ENCODE measurements at places on chromosomes 4 and X.
A peak's percentile ranks its signal among the peaks of the same experiment; 100 is the strongest.

GRCh38 chr4:47533689-47534347 lies 48.7 kb downstream of the ATP10D start:
- H3K27me3 ChIP-seq = no peaks in the 10 kb centered on the region
- H3K4me1 ChIP-seq = peaks cover 4% of the 10 kb centered on the region
- DNase-seq = no peak

DNA sequence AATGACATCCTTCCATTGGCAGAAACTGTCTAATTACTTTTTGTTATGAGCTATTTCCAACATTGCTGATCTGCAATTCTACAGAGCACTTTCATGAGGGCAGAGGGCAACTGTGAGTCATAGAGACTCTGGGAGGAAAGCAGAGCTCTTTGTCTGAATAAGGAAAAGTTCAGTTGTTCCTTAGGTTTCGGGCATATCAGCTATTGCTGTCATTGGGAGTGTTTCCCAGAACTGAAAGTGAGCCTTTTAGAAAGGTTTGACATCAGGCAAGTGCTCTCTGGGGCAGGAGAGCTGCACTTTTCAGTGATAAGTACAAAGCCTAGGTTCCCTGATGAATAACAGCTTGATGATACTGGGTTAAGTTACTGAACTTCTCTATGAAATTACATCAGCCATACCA lies 119.2 kb upstream of the EDNRA start:
- H3K27me3 ChIP-seq = no peaks in the 10 kb centered on the region
- H3K4me3 ChIP-seq = no peak overlapping the region
- no peaks in the 10 kb centered on the region for H3K36me3 ChIP-seq
- peaks cover 47% of the 10 kb centered on the region for H3K4me1 ChIP-seq

GRCh38 chrX:136258951-136259350 lies 7.8 kb upstream of the MAP7D3 start:
- no peak overlapping the region for H3K4me3 ChIP-seq
- peak overlapping the region; percentile 81 for H3K27ac ChIP-seq
- peaks cover 6% of the 10 kb centered on the region for H3K4me1 ChIP-seq
- no peaks in the 10 kb centered on the region for H3K36me3 ChIP-seq

- H3K4me1 ChIP-seq = no peaks in the 10 kb centered on the region
- DNase-seq = no peak
- H3K4me3 ChIP-seq = no peak overlapping the region
- no peaks in the 10 kb centered on the region for H3K36me3 ChIP-seq
- H3K27ac ChIP-seq = no peak overlapping the region
- H3K27me3 ChIP-seq = no peaks in the 10 kb centered on the region
Measured at GRCh38 chrX:13691841-13692371, 3.0 kb downstream of the RAB9A start.

- DNase-seq = no peak
- no peaks in the 10 kb centered on the region for H3K36me3 ChIP-seq
- no peaks in the 10 kb centered on the region for H3K4me1 ChIP-seq
- H3K4me3 ChIP-seq = no peak overlapping the region
Measured at GRCh38 chrX:16593801-16594200, 56.2 kb upstream of the S100G start.

DNA sequence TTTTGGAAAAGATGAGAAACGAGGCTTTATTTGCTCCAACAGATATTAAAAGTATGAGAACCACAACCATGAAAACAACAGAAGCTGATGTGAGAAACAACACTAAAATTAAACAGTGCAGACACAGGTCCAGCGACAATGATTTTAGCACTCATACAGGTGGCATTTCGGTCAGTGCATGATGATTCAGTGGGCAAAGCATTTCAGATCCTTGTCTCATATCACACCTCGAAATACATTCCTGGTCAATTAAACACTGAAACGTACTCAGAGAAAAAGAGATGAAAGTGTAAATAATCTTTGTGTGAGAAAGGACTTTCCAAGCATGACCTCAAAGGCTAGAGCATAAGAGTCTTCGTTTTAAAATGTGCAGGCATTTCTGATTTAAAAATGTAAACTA lies 85.2 kb downstream of the ACOX3 start:
- H3K36me3 ChIP-seq = peaks cover 7% of the 10 kb centered on the region
- no peak for DNase-seq
- H3K4me1 ChIP-seq = peaks cover 12% of the 10 kb centered on the region
- no peaks in the 10 kb centered on the region for H3K27me3 ChIP-seq
- no peak overlapping the region for H3K4me3 ChIP-seq

GRCh38 chr4:127622621-127622920 lies 10.2 kb upstream of the INTU start:
- H3K4me3 ChIP-seq = peak overlapping the region; percentile 71
- no peaks in the 10 kb centered on the region for H3K36me3 ChIP-seq
- H3K27ac ChIP-seq = peak overlapping the region; percentile 78
- no peak for DNase-seq

DNA sequence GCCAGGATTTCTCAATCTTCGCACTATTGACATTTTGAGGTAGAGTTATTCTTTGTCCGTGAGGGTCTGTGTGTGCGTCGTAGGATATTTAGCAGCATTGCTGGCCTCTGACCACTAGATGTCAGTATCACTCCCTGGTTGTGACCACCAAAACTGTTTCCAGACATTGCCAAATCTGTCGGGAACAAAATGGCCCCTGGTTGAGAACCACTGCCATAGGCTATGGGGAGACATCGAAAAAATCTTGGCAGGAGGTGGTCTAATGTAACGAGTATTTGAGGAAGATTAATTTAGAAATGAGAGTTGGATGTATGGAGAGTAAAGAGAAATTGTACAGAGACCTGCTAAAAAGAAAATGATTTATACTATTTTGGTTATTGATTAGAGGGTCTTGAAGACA lies 108.4 kb downstream of the DOCK11 start:
- no peaks in the 10 kb centered on the region for H3K27me3 ChIP-seq
- no peak overlapping the region for H3K27ac ChIP-seq
- H3K4me1 ChIP-seq = peaks cover 20% of the 10 kb centered on the region
- H3K36me3 ChIP-seq = peaks cover 7% of the 10 kb centered on the region

GRCh38 chr4:53858744-53859143 lies 205.7 kb downstream of the CHIC2 start:
- H3K4me1 ChIP-seq = peaks cover 5% of the 10 kb centered on the region
- H3K4me3 ChIP-seq = no peak overlapping the region
- no peak overlapping the region for H3K27ac ChIP-seq

DNA sequence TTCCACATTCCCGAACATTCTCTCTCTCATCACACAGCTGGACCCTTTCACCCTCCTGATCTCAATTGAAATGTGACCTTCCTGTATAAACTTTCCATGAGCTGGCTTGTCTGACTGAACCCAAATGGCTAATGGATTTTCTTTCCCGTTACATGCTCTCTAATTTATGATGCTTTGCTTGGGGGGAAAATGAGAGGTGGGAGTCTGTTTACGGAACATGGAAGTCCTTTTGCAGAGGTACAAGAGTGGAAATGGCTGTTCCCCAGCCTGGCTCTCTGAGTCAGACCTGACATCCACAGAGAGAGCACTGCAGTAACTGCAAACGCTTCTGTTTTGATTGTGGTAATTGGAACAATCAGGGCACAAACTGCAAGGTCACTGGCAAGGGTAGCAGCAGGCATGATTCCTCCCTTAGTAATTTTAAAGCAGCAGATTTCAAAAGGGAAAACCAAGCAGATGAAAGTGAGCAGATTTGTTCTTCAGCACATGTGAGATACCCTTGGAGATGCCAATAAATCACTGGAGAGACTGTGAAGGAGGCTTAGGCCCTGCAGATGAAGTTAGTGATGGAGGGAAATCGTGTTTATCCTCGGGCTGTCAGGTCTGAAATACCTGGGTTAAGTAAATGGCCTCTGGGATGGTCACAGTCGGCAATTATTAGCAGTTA lies 83.9 kb downstream of the SNCA start:
- H3K27me3 ChIP-seq = no peaks in the 10 kb centered on the region
- H3K36me3 ChIP-seq = no peaks in the 10 kb centered on the region
- no peak overlapping the region for H3K4me3 ChIP-seq
- H3K27ac ChIP-seq = no peak overlapping the region
- H3K4me1 ChIP-seq = peaks cover 12% of the 10 kb centered on the region

DNA sequence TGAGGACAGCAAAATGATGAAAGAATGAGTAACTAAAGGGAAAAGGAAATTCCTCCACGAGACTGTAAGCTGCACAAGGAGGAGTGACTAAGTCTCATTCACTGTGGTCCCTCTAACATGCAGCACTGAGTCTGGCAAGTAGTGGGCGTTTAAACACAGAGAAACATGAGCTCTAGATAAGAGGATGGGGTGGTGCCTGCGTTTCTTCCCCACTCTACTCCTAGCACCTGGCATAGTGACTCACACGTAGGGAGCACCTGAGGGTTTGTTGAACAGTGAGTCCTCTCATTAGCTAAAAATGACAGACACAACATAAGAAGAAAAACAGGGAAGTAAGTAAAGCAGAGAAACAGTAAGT lies 105.8 kb upstream of the CBR4 start:
- peaks cover 12% of the 10 kb centered on the region for H3K4me1 ChIP-seq
- no peaks in the 10 kb centered on the region for H3K27me3 ChIP-seq
- H3K27ac ChIP-seq = no peak overlapping the region
- H3K36me3 ChIP-seq = peaks cover 49% of the 10 kb centered on the region
- DNase-seq = no peak

GRCh38 chr4:87716371-87717265 lies 66.5 kb downstream of the DMP1 start:
- no peak for DNase-seq
- no peak overlapping the region for H3K4me3 ChIP-seq
- H3K27ac ChIP-seq = no peak overlapping the region
- H3K36me3 ChIP-seq = no peaks in the 10 kb centered on the region
- peaks cover 10% of the 10 kb centered on the region for H3K4me1 ChIP-seq
- H3K27me3 ChIP-seq = no peaks in the 10 kb centered on the region

GRCh38 chrX:19017271-19017670 lies 33.4 kb upstream of the PHKA2 start:
- no peaks in the 10 kb centered on the region for H3K27me3 ChIP-seq
- no peak overlapping the region for H3K4me3 ChIP-seq
- no peak overlapping the region for H3K27ac ChIP-seq

- no peaks in the 10 kb centered on the region for H3K27me3 ChIP-seq
- H3K27ac ChIP-seq = no peak overlapping the region
- no peak overlapping the region for H3K4me3 ChIP-seq
- H3K4me1 ChIP-seq = no peaks in the 10 kb centered on the region
Measured at GRCh38 chr4:53557669-53558064, 33.6 kb downstream of the LNX1 start.

DNA sequence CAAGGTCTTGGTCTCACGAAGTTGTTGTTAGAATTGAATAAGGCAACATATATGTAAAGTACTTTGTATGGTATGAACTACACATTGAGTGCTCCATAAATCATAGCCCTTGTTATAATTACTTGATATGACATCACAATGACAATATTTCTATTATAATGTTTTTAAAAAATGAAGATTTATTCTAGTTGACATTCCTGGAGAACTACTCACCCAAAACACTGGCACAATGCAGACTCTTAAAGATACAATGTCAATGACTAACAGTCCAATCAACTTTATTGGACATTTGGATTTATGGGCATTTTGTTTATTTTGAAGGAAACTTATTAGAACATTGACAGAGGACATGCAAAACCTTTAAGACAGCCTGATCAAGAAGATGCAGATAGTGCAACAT lies 55.3 kb downstream of the ASB9 start:
- H3K4me3 ChIP-seq = no peak overlapping the region
- H3K36me3 ChIP-seq = no peaks in the 10 kb centered on the region
- H3K27me3 ChIP-seq = no peaks in the 10 kb centered on the region
- H3K27ac ChIP-seq = no peak overlapping the region

GRCh38 chr4:168600796-168601583 lies 104.1 kb downstream of the PALLD start:
- H3K27ac ChIP-seq = no peak overlapping the region
- H3K4me3 ChIP-seq = no peak overlapping the region
- no peaks in the 10 kb centered on the region for H3K27me3 ChIP-seq
- DNase-seq = no peak
- no peaks in the 10 kb centered on the region for H3K36me3 ChIP-seq

DNA sequence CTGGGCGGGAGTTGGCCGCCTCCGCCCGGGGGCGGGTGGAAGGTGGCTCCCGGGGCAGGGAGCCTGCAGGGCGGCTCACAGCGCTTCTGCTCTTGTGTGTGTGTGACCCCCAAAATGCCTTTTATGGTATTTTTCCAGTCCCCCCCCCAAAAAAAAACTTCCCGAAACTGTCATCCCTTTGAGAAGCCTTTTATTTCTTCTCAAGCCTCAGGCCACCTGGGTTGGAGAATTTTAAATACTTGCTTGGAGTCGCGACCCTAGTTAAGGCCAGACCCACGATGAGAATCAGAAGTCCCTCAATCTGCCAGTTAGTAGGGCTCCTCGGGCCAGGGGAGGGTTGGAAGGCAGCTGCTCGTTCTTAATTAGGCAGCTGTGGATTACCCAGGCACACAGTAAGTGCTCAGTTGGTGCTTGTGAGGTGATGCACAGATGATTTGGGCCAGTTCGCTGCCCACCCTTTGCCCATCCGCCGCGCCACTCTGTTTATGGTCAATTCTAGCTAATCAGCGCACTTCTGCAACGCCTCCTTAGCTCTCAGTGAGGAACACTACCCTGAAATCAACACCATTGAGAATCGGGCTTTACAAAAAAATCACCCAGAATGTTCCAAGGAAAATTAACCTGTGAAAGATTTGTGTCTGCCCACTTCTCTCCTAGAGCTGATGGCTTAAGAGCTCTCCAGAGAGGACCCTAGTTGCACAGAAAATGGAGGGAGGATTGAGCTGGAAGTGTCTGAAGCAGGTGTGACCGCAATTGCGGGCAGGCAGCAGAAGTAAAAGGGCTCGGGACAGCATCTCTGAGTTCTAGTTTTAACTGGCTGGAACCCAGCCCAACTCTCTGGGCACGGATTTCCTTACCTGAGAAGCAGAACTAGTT lies 648 bp upstream of the SCD5 start:
- H3K27me3 ChIP-seq = no peaks in the 10 kb centered on the region
- DNase-seq = no peak
- peaks cover 19% of the 10 kb centered on the region for H3K4me1 ChIP-seq
- peak overlapping the region; percentile 50 for H3K27ac ChIP-seq
- no peaks in the 10 kb centered on the region for H3K36me3 ChIP-seq

- H3K4me3 ChIP-seq = no peak overlapping the region
- no peaks in the 10 kb centered on the region for H3K36me3 ChIP-seq
- H3K27ac ChIP-seq = no peak overlapping the region
- H3K4me1 ChIP-seq = no peaks in the 10 kb centered on the region
- no peak for DNase-seq
Measured at GRCh38 chr4:153122855-153123254, 81.4 kb upstream of the TRIM2 start.

- peaks cover 40% of the 10 kb centered on the region for H3K36me3 ChIP-seq
- no peak for DNase-seq
- no peak overlapping the region for H3K4me3 ChIP-seq
Measured at GRCh38 chr4:42083816-42084215, 68.6 kb downstream of the BEND4 start.

GRCh38 chr4:58163156-58163555 lies 1053.0 kb upstream of the IGFBP7 start:
- DNase-seq = peak; percentile 47
- H3K36me3 ChIP-seq = no peaks in the 10 kb centered on the region
- no peak overlapping the region for H3K4me3 ChIP-seq
- H3K27ac ChIP-seq = peak overlapping the region; percentile 8

- H3K4me1 ChIP-seq = no peaks in the 10 kb centered on the region
- no peaks in the 10 kb centered on the region for H3K36me3 ChIP-seq
- H3K4me3 ChIP-seq = no peak overlapping the region
Measured at GRCh38 chr4:6154875-6155274, 45.5 kb downstream of the JAKMIP1 start.

GRCh38 chr4:181938631-181939030 lies 304.6 kb upstream of the TENM3 start:
- no peak overlapping the region for H3K27ac ChIP-seq
- H3K4me1 ChIP-seq = no peaks in the 10 kb centered on the region
- no peaks in the 10 kb centered on the region for H3K27me3 ChIP-seq
- no peaks in the 10 kb centered on the region for H3K36me3 ChIP-seq

- no peaks in the 10 kb centered on the region for H3K4me1 ChIP-seq
- no peak overlapping the region for H3K27ac ChIP-seq
- H3K36me3 ChIP-seq = no peaks in the 10 kb centered on the region
- H3K27me3 ChIP-seq = no peaks in the 10 kb centered on the region
- no peak overlapping the region for H3K4me3 ChIP-seq
Measured at GRCh38 chr4:5409237-5409636, 299.1 kb downstream of the EVC2 start.

All from tibial artery (tissue), 4 donors.